Stimulated activated CD8-positive, alpha-beta memory T cell treated with anti-CD3 and anti-CD28 coated beads, Interleukin-4, amount 100 ng/mL, for 24 hours (primary cell): ENCODE measurements at places on chromosomes 1 and 21.
A peak's percentile ranks its signal among the peaks of the same experiment; 100 is the strongest.

- no peak for DNase-seq
Measured at GRCh38 chr1:163664671-163665335, 343.0 kb downstream of the NUF2 start.

- no peak for DNase-seq
Measured at GRCh38 chr1:26259005-26259404, 20.9 kb upstream of the SH3BGRL3 start.

- no peak for DNase-seq
Measured at GRCh38 chr1:2159124-2159523, 35.4 kb downstream of the FAAP20 start.

- DNase-seq: no peak
Measured at GRCh38 chr1:158931055-158931737, at the start of gene PYHIN1. Gene PYHIN1, plus strand, starts transcription at chr1:158931552. Its CDS starts 5,359 bp downstream, at chr1:158936911.

- no peak for DNase-seq
Measured at GRCh38 chr1:31744165-31744888, 19.8 kb downstream of the ADGRB2 start.

DNA sequence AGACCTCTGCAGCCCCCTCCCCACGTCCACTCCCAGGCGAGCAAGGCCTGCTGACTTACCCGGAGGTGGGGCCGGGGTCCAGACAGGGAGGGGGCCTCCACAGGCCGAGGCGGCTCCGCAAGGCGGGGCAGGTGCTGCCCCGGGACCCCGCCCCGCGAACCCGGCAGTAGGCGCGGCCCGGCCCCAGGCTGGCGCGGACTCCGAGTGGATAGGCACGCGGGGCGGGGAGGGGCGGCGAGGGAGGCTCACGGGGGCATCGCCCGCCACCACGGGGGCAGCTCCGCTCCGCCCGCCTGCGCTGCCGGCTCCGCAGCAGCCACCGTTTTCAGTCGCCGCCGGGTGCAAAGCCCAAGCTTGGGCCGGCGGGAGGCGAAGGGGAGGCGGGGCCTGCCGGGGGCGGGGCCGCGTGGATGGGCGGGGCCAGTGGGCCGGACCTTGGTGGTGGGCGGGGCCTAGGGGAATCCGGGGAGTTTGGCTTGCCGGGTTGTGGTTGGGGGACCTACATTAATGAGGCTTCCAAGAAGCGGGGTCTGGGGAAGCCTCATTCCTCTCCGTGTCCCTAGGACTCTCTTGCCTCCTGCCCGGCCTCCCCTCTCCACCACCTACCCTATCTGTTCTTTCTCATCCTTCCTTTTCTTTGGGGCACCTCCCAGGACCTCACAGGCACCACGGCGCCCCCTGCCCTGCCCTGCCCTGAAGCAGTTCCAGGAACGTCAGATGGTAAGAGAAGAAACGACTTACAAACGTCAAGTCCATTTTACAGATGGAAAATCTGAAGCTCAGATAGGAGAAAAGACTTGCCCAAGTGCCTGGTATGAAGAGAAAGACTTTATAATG lies at the start of gene RIMS3:
Gene RIMS3 (minus strand): TSS at position 348 of the 837 bp plus-strand sequence. CDS start 23,757 bp downstream, outside the sequence.
- peak; percentile 70 for DNase-seq
